ENCODE measurements at places on chromosomes 6 and 20.

DNA sequence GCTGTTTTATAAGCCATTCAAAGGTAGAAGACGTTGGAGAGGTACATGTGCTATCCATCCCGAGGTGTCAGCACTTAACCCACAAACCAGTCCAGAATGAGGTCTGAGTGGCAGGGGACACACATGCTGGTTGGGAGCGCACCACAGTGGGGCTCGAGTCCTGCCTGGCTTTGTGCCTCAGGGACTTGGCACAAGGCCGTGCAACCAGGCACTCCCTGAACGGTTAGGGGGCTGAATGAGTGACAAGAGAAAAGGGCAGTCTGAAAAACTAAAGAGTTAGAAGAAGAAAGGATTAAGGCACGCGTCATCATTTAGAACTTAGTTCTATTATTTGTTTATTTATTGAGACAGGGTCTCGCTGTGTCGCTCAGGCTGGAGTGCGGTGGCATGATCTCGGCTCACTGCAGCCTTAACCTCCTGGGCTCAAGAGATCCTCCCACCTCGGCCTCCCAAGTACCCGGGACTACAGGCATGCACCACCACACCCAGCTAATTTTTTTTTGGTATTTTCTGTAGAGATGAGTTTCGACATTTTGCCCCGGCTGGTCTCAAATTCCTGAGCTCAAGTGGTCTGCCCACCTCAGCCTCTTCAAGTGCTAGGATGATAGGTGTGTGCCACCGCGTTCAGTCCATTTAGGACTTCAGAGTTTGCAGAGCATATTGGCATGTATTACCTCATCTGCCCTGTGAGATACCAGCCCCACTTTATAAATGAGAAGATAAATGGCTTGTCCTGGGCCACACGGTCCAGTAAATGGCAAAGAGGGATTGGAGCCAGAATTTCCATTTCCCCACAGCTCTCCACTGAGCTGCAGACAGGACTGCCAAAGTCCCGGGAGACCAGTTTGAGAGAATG lies 47.4 kb upstream of the IRF4 start:
- H3K4me1 ChIP-seq: peaks cover 18% of the 10 kb centered on the region
- H3K27ac ChIP-seq: no peak overlapping the region
- DNase-seq: no peak
- H3K4me3 ChIP-seq: no peak overlapping the region
- H3K36me3 ChIP-seq: no peaks in the 10 kb centered on the region
- no peaks in the 10 kb centered on the region for H3K27me3 ChIP-seq

DNA sequence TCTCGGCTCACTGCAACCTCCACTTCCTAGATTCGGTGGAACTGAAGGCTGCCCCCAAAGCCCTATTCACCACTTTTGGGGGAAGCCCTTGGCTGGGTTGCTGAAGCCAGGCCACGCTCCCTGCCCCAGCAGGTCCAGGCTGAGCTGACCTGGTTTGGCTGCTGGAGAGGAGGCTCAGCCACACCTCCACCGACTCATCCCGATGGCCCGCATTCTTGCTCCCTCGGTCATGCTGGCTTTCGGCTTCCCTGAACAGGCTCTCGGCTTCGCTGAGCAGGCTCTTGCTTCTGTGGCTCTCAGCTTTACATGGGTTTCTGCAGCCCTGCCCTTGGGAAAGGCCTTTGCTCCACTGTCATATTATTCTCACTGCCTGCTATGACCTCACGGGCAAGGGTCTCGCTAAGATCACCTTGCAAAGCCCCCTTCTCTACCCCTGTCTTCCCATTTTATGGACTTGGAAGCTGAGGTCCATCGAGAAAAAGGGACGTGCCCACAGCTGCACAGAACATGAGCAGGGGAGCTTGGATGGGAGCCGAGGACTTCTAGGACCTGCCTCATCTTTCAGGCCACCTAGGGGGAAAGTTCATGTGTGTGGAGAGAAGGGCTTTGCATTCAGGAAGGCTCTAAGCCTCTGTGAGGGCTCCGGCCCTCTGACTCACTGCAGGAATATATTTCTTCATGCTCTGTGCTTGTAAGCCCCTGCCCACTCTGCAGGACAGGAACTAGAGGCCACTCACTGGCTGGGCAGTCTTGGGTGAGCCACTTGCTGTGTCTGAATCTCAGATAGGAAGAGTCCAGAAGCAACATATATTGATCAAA lies 15.6 kb downstream of the ARHGAP40 start:
- peaks cover 39% of the 10 kb centered on the region for H3K27me3 ChIP-seq
- H3K36me3 ChIP-seq: no peaks in the 10 kb centered on the region
- no peak overlapping the region for H3K27ac ChIP-seq
- H3K4me1 ChIP-seq: no peaks in the 10 kb centered on the region
- H3K4me3 ChIP-seq: no peak overlapping the region
- no peak for DNase-seq

DNA sequence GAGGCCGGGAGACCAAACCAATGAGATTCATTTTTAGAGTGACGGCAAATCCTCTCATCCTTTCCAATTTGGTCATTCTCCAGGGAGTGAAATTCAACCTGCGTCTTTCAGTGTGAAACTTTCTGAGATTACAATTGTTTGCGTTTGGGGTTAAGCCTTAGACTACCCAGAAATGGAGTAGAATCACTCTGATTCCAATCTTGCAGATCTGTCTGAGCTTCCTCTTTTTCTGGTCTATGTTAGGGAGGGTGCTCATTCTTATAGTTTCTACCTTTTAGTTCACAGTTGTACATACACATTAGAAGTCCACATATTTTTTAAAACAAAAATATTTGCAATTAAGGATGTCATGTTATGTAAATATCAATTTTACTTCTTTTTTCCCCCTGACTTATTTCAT lies 183.0 kb upstream of the PHACTR1 start:
- H3K27me3 ChIP-seq: no peaks in the 10 kb centered on the region
- no peak for DNase-seq
- H3K4me3 ChIP-seq: no peak overlapping the region
- H3K27ac ChIP-seq: no peak overlapping the region
- peaks cover 2% of the 10 kb centered on the region for H3K4me1 ChIP-seq

DNA sequence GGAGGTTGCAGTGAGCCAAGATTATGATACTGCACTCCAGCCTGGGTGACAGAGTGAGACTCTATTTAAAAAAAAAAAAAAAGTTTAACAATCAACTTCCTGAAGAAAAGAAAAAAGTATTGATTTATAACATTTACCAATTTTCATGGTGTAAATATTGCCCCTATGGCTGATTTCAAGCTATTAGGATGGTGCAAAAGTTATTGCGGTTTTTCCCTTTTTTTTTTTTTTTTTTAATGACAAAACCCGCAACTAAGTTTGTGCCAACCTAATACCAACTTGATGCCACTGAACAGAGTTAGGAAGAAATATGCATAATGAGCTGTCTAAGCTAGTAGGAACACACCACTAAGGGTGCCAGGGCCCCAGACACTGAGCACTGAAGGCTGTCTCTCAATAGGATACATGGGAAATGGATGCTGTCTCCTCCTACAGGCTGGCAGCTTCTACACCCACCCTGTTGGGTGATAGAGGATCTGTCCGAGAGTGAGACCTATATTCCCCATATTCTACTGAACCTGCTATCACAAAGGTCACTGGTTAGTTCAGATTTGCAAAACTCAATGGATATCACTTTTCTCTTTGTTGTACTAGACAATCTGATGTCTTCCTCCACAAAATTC lies 6.5 kb upstream of the PERP start:
- H3K27ac ChIP-seq: no peak overlapping the region
- no peak for DNase-seq
- H3K4me1 ChIP-seq: no peaks in the 10 kb centered on the region
- peaks cover 7% of the 10 kb centered on the region for H3K27me3 ChIP-seq

DNA sequence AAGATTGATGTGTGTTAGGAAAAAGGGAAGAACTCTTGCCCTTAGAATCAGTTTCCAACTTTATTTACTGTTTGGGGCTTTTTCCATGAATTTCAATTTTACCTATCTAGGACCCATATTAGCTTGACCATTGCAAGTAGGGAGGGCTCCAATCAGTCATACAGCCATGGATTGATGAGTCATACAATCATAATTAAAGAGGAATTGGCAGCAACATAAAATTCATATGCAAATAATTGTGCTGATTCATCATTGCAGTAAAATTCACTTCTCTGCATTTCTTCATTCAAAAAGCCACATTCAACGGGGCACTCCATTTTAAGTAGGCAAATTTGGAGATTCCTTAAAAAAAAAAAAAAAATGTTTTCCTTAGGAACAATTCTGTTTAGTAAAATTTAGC lies 1016.4 kb downstream of the KIF16B start:
- H3K4me1 ChIP-seq: peaks cover 6% of the 10 kb centered on the region
- H3K4me3 ChIP-seq: no peak overlapping the region
- H3K27me3 ChIP-seq: no peaks in the 10 kb centered on the region
- H3K36me3 ChIP-seq: no peaks in the 10 kb centered on the region
- H3K27ac ChIP-seq: no peak overlapping the region
